Activated CD8-positive, alpha-beta T cell treated with anti-CD3 and anti-CD28 coated beads for 36 hours (primary cell): ENCODE measurements at places on chromosomes 16 and 17. TPM values are rescaled to one million over a fixed set of nuclear protein-coding genes. Genes with fewer than 3 reads are reported as not detected.
A peak's percentile ranks its signal among the peaks of the same experiment; 100 is the strongest.

- DNase-seq = peak; percentile 22
- H3K27ac ChIP-seq = peak within 1 kb of the TSS; percentile 63
- no peaks in the 10 kb centered on the region for H3K36me3 ChIP-seq
- H3K4me1 ChIP-seq = peaks cover 7% of the 10 kb centered on the region
Measured at GRCh38 chr16:67430977-67431774, at the start of gene HSD11B2. HSD11B2 (plus strand) TSS chr16:67431121; CDS start chr16:67431249, 128 bp downstream.

PRSS21 gene
- 12.5 TPM for total RNA-seq

ABCC3 gene
- total RNA-seq = not detected

DNA sequence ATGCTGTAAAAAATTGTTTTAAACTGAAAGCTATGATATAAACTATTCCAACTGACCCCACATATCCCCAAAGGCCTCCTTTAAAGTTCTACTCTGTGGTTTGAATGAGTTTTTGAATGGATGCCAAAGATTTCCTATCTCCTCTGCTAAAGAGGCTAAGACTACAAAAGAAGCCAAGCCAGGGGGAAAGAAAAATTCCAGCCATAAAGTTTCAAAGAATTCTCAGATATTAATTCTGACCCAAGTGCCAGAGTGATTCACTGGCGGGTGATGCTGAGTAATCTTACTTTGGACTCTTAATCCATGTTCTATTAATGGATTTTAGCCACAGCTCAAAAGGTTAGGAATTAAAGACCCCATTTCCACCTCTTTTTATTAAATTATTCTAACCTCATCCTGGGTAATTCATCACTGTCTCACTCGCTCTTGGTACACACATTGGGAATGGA, 60.7 kb downstream of the HS3ST3A1 start:
- DNase-seq = no peak
- H3K4me1 ChIP-seq = no peaks in the 10 kb centered on the region
- H3K27ac ChIP-seq = no peak overlapping the region
- no peak overlapping the region for H3K4me3 ChIP-seq
- no peaks in the 10 kb centered on the region for H3K36me3 ChIP-seq
